Hematopoietic multipotent progenitor cell (in vitro differentiated cells): ENCODE measurements at places on chromosomes 1 and 21. TPM values are rescaled to one million over a fixed set of nuclear protein-coding genes. Genes with fewer than 3 reads are reported as not detected.

- no peak for DNase-seq
Observed at GRCh38 chr1:194133152-194133551, 946.7 kb upstream of the B3GALT2 start.

- no peak for DNase-seq
Observed at GRCh38 chr1:200652378-200652777, 17.3 kb downstream of the DDX59 start.

GRCh38 chr1:248065604-248066003 is 19.0 kb downstream of the OR2L3 start:
- DNase-seq, result no peak

- DNase-seq, result no peak
Observed at GRCh38 chr1:29691499-29691898, 455.2 kb downstream of the PTPRU start.

DNA sequence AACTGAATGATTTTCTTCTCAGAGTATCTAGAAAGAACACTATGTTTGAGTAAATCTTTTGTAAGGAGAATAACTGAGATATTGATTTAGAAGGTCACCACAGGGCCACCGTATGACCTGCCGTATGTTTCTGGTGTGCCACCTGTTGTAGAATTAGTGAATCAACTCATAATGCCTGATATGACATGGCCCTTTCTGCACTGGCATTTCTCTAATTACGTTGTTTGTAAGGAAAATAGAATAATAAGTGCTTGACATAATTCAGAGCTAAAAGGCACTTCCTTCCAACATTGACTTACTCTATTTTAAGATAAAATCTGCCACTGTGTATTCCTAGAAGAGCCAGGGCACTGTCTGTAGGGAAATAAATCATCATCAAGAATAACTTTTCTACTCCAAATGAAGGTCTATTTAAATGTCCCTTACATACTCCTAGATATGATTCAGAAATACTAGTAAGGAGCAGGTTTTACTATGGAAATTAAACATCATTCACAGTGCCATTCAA is 101.7 kb downstream of the PHTF1 start:
- DNase-seq, result no peak

- no peak for DNase-seq
Observed at GRCh38 chr1:192698731-192699130, 62.8 kb downstream of the RGS13 start.

GRCh38 chr1:235893840-235894239 is 27.1 kb upstream of the LYST start:
- no peak for DNase-seq

DNA sequence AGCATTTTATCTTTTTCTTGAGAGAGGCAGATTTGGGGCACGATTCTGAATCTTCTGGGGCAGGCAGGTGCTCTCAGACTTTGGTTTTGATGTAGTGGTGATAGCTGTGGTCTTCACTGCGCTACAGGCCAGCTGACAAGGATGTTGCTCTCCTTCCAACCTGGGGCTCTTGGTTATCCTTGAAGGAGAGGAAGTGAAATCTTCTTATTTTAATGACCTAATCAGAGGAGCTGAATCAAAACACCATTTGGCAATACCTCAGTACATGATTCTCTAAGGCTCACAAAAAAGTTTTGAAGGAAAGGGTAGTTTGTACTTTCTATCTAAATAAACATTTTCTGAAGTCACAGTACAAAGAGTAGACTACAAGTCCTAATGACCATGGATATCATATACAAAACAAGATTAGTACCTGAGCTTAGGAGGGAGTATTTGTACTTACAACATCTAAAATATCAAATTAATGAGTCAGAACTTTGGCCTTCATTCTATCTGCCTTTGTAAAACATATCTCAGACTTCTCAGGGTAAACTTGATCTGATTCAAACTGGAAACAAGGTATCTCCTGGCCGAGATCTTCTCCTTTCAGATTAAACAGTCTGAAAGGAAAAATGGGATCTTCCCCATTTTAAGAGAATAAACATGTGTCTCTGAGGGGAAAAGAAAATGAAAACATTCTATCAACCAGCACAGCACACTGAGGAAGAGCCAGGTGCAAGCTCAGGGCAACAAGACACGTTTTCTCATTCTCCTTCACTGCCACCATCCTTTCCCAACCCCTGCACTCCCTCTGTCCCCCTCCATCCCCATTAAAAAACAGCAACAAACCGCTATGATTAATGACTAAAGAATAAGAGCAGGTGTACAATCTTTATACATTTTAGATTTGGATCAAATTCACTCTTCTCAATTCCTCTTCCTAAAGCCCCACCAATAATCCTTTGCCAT is 69.2 kb downstream of the SH3GLB1 start:
- no peak for DNase-seq

GRCh38 chr21:26116456-26117011 is 54.0 kb downstream of the APP start:
- no peak for DNase-seq

GRCh38 chr1:107626073-107626796 is 338.7 kb downstream of the VAV3 start:
- DNase-seq, result no peak

- no peak for DNase-seq
Observed at GRCh38 chr1:3590139-3590763, 21.1 kb downstream of the MEGF6 start.

GRCh38 chr1:54942976-54943375 is 37.5 kb upstream of the TMEM61 start:
- DNase-seq, result no peak

GRCh38 chr1:30253807-30254440 is 469.5 kb downstream of the MATN1 start:
- no peak for DNase-seq

- no peak for DNase-seq
Observed at GRCh38 chr1:93443454-93443853, 4.5 kb upstream of the FNBP1L start.

- DNase-seq, result no peak
Observed at GRCh38 chr1:247175458-247175857, 3.6 kb upstream of the ZNF124 start.

DNA sequence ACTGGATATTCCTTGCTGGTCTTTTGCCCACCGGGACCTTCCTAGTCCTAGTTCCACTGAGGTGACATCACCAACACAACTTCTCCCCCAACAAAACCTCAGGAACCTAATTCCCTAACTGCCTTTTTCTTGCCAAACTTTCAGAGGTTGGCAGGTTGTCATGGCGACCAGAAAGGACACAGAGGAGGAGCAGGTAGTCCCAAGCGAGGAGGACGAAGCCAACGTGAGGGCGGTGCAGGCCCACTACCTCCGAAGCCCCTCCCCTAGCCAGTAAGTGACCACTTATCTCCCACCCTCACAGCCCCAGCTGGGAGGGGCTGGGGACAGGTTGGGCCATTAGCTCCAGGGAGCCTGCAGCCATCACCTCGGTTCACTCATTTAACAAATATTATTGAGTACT is 815 bp downstream of the STYXL2 start:
- no peak for DNase-seq

- peak; percentile 82 for DNase-seq
Observed at GRCh38 chr1:156643778-156644092, 1.8 kb downstream of the BCAN start.

DNA sequence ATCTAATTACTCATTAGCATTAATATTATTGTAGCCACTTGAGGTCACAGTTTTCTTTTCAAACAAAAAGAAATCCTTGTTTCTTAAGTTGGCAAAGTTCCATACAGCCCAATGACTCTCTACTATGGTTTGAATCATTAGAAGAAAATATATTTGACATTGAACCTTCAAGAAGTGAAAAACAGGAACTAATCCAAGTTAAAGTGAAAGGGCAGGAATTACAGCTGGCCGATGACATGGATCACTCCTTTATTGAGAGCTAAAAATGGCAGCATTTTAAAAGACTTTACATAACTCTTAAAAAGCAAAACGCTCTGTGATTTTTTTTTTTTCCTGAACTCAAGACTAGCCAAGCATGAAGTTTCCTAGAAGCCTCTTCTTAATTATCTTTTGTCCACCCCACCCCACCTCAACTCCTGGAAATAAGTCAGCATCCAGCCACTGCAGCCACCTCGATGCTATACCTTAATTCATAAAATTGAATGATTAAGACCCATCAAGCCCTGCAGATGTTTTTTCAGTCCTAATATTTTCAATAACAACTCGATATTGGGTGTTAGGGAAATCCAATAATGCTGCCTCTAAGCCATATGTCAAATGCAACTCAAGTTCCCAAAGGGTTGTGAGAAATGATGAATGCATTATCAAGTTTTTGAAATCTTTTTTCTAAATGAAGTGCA is 323.1 kb downstream of the HHIPL2 start:
- DNase-seq, result peak; percentile 6

GRCh38 chr1:89826594-89826993 is 5.8 kb downstream of the LRRC8D start:
- DNase-seq, result no peak

DNA sequence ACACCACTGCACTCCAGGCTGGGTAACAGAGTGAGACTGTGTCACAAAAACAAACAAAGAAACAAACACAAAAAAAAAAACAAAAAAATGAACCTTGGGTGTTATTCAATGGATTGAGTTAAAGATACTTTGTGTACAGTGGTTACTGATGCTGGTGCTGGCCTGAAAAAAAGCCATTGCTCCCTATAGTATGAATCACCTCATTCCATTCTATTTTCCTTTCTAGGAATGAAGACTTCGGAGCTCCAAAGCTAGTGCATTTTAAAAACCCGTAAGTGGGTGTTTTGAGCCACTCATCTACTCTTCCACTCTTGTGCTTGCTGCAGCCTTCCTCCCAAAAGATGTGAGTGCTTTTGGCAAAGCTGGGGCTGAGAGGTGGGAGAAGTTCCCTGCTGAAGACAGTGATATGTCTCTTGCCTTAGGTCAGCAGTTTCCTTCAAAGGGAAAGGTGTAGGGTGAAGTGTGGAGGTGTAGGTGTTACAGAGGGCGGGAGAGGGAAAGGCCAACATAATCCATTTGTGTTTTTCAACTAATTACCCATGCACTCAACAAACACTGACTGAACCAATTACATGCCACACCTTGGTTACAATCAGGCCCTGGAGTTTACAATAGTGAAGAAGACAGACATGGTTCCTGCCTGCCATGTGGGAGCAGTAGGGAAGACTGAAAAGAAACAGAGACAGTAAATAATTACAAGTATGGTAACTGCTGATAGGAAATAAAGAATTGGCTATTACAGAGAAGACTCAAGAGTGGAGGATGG is 55.0 kb upstream of the SERBP1 start:
- no peak for DNase-seq

DNA sequence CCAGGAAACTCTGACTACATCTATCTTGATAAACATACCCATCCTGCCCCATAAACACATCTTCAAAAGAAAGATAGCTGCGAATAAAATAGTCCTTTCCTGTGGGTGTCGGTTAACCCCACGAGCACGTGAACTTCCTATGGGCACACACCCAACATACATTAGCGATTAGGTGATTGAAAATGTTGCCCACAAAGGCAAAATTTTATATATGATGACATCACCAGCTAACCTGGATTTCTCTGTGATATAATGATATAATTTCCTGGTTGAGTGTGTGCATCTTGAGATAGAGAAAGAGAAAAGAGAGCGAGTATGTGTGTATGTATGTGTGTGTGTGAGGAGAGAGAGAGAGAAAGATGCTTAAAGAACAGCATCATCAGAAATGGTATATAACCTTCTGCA is 296.1 kb downstream of the PTPRC start:
- peak; percentile 86 for DNase-seq

- DNase-seq, result peak; percentile 91
Observed at GRCh38 chr1:154404984-154405746, at the start of gene IL6R. TSS of gene IL6R (plus strand) at chr1:154405343. CDS start at chr1:154405630, 287 bp downstream.

DNA sequence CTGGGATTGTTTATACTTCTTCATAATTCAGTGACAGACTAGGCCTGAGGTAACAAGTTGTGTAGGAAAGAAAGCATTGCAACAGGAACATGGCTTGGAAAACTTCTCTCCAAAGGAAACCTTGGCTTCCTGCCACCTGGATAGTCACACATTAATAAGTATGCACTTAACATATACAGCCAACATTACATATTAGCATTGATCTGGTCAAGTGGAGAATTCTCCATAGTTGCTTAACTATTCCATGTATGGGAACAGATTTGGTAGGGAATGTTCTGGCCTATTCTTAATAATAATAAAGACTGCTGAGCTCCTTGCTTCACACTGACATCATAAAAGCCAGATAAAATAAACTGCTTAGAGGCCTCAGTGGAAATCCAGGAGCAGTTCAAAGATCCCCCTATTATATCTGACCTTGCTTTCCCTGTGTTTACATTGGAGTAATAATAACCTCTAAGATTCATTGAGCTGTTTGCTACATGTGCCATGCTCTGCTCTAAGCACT is 27.2 kb upstream of the NFIA start:
- no peak for DNase-seq

GRCh38 chr1:26359981-26360806 is 6.3 kb upstream of the CRYBG2 start:
- no peak for DNase-seq

DNA sequence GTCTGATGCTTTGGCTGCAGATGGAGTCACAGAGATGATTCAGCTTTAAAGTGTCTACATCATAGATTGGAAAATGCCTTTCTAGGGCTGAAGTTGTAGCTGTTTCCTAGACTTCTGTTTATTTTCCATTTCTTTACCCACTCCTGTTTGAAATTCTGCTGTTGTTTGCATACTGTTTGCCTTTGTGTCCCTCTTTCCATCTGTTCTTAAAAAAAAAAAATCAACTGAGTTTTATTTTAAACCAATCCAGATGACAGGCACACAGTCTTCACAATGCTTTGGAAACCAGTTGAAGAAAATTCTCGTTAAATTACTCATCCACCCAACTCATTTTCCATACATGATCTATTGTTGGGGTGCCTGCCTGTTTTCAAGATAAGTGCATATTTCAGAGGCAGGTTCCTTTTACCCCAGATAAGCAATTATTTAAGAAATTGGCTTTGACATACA is 245.9 kb downstream of the DISC1 start:
- DNase-seq, result no peak

UTS2 gene
- total RNA-seq, result not detected

OR2G3 gene
- 0.54 TPM for total RNA-seq

MATN1 gene
- 2.7 TPM for total RNA-seq

FAM72C gene
- not detected for total RNA-seq

ABCA4 gene
- total RNA-seq, result not detected

FAM177B gene
- 0.27 TPM for total RNA-seq

SELP gene
- total RNA-seq, result 7.0 TPM

TNNT2 gene
- total RNA-seq, result not detected

CXADR gene
- 0.81 TPM for total RNA-seq

CLDN17 gene
- not detected for total RNA-seq

RIIAD1 gene
- total RNA-seq, result not detected

S100A9 gene
- total RNA-seq, result 88.9 TPM
